ENCODE measurements at places on chromosomes 1 and 21. TPM values are rescaled to one million over a fixed set of nuclear protein-coding genes. Genes with fewer than 3 reads are reported as not detected.

PLD5 gene
- polyA plus RNA-seq = 4.2 TPM

PATJ gene
- polyA plus RNA-seq = 12.5 TPM

SPATA17 gene
- polyA plus RNA-seq = 0.47 TPM

PLEKHN1 gene
- polyA plus RNA-seq = 4.2 TPM

PRPF38B gene
- polyA plus RNA-seq = 18.4 TPM

S100A7 gene
- polyA plus RNA-seq = not detected

OR1C1 gene
- polyA plus RNA-seq = not detected

ADAMTSL4 gene
- polyA plus RNA-seq = 2.1 TPM

TMCC2 gene
- polyA plus RNA-seq = 1.4 TPM

PROK1 gene
- not detected for polyA plus RNA-seq

ADORA3 gene
- polyA plus RNA-seq = not detected

TRIM33 gene
- polyA plus RNA-seq = 8.3 TPM

WDR4 gene
- 24.6 TPM for polyA plus RNA-seq

METTL13 gene
- 31.8 TPM for polyA plus RNA-seq

SPRR2G gene
- polyA plus RNA-seq = 1.4 TPM

OR2T35 gene
- not detected for polyA plus RNA-seq

C1orf50 gene
- 8.5 TPM for polyA plus RNA-seq

NT5C1A gene
- polyA plus RNA-seq = not detected

HMCN1 gene
- 0.06 TPM for polyA plus RNA-seq

FAM72C gene
- 5.4 TPM for polyA plus RNA-seq

MARCKSL1 gene
- 44.2 TPM for polyA plus RNA-seq

SGIP1 gene
- polyA plus RNA-seq = not detected

Measured in foreskin keratinocyte (primary cell).